MM.1S (cell line): ENCODE measurements at places on chromosomes 13 and 19.

- DNase-seq, result no peak
These were observed 19.1 kb downstream of the SYDE1 start for GRCh38 chr19:15126131-15126910.

GRCh38 chr19:39052243-39052746 is 19.9 kb upstream of the FBXO27 start:
- peak; percentile 48 for DNase-seq

GRCh38 chr13:19239114-19239860 is 57.7 kb upstream of the TUBA3C start:
- DNase-seq, result no peak

DNA sequence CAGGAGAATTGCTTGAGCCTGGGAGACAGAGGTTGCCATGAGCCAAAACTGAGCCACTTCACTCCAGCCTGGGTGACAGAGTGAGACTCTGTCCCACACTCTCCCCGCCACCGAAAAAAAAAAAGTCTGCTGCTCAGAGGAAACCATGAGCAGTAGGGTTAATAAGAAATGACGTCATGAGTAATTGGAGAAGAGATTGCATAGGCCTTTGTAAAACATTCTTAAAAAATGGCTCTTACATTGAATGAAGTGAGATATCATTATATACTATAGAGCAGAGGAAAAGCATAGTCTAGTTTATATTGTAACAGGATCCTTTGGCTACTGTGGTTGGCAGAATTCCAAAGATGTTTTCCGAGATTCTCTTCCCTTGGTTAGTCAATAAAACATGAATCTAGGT is 228.2 kb downstream of the PCDH20 start:
- DNase-seq, result no peak

GRCh38 chr13:24076636-24077035 is 83.9 kb upstream of the SPATA13 start:
- no peak for DNase-seq

DNA sequence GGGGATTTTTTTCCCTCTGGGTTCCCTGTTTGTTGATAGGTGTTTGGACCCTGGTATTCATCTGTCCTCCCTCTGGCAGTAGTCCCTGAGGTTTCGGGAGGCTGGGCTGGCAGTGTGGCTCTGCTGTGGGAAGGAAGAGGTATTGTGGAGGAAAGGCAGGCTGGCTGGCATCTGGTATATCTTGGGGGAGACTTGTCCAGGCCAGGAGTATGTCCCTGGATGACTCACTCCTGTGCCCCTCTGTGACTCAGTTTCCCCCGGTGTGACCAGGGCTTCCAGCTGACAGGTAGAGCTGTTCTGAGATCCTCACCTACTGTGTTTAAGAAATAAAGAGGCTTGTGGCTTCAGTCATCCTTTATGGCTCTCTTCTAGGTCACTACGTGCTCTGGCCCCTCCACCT is 14.2 kb upstream of the ZNF492 start:
- DNase-seq, result no peak

DNA sequence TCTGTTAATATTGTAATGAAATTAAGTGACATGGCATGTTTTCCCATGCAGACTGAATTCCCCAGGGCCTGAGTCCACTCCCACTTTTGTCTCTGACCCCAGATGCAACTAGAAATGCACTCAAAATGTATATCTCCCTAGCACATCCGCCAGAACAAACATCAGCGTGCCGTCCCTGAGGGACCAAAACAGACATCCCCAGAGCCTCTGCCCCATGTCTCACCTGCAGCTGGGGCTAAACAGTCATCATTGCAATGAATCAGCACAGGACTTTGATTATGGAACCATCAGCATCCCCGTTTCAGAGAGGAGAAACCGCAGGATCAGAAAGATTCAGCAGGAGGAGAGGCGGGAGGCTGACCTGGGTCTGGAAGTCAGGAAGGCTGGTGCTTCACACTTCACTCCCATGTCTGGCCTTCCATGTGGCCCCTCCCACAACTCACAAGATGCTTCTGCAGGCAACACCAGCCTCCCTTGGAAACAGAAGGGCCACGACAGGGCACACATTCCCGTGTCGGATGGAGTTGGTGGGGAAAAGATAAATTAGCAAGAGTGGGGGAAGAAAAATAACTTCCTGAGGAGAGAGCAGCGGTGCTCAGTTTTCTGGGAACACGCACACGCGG is 130.6 kb upstream of the VSTM2B start:
- no peak for DNase-seq

DNA sequence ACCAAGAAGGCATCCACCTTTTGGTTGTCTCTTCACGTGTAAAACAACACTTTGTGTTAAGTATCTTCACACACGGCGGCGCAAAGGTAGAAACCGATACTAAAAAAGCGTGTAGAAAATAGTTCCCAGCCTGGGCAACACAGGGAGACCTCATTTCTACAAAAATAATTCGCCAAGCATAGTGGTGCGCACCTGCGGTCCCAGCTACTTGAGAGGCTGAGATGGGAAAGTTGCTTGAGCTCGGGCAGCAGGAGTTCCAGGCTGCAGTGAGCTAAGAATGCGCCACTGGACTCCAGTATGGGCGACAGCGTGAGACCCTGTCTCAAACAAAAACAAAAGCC is 573 bp upstream of the ERCC5 start:
- DNase-seq, result no peak

DNA sequence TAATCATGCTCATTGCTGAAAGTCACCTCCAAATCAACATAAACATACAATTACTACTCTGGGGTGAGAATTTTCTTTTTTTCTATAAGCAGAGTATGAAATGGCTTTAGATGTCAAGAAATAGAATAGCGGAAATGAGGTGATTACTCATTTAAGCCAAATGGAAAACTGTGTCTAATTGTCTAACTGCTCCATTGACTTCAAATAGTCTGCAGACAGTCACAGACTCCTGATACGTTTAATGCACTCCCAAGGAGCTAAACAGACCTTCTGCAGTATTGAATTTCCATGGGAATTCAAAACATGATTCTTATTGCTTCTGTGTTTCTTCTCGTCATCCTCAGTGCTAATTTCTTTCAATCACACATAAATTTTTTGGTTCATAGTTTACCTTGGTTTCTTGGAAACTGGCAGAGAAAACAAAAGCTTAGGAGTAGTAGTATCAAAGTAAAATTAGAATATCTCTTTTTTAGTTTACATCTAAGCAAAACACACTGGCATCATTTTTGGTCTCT is 865.2 kb upstream of the SLC10A2 start:
- no peak for DNase-seq

- no peak for DNase-seq
These were observed 5.0 kb downstream of the WASF3 start for GRCh38 chr13:26562512-26562890.

GRCh38 chr13:98504029-98504351 is 72.9 kb downstream of the STK24 start:
- no peak for DNase-seq

DNA sequence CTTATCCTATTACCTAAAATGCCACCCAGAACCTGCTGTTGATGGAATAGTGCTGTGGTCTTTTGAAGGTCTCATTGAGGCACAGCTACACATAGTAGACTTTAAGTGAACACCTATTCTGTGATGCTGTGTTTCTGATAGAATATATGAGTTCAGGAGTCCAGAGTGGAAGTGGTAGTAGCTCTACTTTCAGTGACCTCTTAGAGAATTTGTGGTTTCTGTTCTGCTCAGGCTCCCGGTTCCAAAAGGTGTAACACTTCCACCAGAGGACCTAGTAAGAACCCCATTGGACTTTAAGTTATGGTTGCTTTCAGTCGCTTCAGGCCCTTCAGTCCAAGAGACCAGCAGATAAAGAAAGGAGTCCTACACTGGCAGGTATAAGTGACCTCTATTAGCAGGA is 11.4 kb upstream of the MYCBP2 start:
- peak; percentile 74 for DNase-seq

DNA sequence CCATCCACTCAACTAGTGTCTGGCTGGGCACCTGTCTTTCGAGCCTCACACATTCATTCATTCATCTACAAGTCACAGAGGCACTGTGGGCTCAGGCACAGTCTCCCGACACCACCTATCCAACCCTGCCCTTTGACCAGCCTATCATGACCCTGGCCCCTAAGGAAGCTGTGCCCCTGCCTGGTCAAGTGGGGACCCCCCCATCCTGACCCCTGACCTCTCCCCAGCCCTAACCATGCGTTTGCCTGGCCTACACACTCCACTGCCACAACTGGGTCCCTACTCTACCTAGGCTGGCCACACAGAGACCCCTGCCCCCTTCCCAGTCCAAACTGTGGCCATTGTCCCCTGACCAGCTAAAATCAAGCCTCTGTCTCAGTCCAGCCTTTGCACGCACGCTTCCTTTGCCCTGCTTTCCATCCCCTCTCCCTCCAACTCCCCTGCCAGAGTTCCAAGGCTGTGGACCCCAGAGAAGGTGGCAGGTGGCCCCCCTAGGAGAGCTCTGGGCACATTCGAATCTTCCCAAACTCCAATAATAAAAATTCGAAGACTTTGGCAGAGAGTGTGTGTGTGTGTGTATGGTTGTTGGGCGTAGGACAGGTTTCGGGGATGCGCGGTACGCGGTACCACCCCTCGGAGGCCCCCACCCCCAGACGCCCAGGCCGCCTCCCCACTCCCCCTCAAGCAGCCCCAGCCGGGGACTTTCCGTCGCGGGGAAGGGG is 404 bp upstream of the IL27RA start:
- DNase-seq, result no peak

- DNase-seq, result no peak
These were observed 812.1 kb upstream of the MIR17HG start for GRCh38 chr13:90535421-90535820.

GRCh38 chr19:35783469-35784434 is 8.4 kb downstream of the ARHGAP33 start:
- no peak for DNase-seq

- no peak for DNase-seq
These were observed 42.5 kb downstream of the ABCC4 start for GRCh38 chr13:95258619-95259194.

GRCh38 chr13:109595471-109595870 is 190.9 kb downstream of the IRS2 start:
- no peak for DNase-seq

GRCh38 chr13:61111529-61111928 is 304.1 kb downstream of the PCDH20 start:
- DNase-seq, result no peak

DNA sequence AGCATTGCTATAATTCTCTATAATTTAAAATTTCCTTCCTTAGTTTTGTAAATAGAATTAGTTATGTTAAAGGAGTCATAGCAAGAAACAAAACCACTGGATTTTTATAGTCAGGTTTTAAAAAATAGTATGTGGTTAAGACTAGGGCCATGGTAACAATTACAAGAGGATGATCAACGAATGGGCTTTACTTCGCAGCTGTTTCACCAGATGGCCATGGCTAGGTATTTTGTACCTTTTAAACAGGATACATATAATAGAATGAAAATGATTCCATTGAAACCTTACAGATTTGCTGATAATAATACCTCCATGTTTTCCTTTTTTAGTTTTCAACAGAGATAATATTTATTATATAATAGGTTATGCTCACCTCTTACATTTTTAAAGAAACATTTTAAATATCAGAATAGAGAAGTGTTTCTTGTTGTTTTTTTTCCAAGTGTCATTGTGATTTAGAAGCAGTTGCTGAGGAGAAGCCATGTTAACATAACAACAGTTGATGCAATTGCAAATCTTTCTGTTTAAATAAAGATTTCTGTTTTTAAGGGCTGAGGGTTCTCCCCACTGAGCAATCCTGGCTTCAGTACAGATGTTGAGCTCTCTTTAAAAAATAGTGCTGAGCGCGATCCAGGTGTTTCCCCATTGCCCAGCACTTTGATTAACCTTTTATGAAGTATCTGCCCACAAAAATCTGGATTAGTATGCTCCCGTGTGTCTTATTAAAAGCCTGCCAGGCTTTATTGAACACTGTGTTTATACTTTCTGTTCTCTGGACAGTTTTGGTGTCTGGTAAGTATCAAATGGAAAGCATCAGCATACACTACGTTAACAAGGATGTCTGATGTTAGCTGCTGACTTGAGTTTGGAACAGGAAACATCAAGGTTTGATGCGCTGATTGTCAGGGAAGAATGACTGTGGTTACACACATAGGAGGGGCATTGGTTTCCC is 205.3 kb downstream of the HS6ST3 start:
- DNase-seq, result peak; percentile 8

DNA sequence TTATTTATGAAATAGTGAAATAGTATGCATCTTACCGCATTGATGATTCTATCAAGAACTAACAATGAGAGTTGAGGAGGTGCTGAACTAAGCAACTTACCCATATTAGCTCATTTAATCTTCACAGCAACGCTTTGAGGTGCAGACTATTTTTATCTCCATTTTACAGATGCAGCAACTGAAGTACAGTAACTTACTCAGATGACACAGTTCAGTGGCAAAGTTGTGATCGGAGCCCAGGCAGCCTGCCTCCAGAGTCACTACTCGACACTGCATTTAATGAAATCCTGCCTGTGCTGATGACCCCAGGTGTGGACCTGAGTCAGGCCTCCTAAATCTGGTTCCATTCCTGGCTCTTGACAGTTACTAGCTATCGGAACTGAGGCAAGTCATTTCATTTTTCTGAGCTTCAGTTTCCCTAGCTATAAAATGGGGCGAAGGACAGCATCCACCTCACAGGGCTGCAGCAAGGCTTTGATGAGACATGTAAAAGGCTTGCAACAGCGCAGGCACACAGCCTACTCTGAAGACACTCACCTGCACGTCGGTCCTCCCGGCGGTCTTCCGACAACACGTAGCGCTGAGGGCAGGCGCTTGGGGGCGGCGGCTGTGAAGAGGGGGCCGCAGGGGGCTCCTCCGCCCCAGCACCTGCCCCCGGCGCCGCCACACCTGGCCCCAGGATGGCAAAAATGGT is 1.5 kb downstream of the MYPOP start:
- no peak for DNase-seq

- DNase-seq, result no peak
These were observed 224.1 kb downstream of the SLITRK6 start for GRCh38 chr13:85575110-85575509.

- no peak for DNase-seq
These were observed 9.6 kb upstream of the KCNN1 start for GRCh38 chr19:17957149-17957849.

GRCh38 chr13:52405767-52406494 is at the start of gene THSD1:
THSD1 (minus strand) TSS chr13:52406172; CDS start chr13:52402600, 3,572 bp downstream.
- DNase-seq, result no peak

DNA sequence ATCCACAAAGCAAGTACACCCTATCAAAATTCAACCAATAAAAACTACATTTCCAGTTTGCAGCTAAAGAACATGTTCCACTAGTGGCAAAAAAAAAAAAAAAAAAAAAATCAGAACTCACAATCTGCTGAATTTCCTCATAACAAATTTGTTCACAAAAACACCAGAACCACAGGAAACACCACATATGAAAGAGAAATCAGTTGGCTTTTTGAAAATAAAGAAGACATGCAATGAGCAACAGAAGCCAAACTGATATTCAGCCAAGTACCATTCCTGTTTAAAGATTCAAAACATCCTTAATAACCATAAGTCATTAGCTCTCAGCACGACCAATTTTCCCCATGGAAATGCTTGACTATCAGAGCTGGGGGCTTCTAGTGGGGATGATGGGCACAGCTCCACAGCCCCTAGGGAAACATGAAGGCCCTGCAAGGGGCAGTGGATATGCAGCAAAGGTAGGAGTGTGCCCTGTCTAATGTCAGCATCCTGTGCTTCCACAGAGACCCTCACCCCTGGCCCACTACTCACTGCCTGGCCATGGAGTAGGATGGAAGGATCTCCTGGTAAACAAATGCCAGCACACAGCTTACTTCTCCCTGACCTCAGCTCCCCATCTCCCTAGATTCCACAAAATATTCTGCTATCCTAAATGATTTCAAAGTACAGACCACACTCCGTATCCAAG is 74.0 kb upstream of the DOCK9 start:
- DNase-seq, result peak; percentile 7

GRCh38 chr13:88925954-88926353 is 1254.8 kb downstream of the SLITRK5 start:
- no peak for DNase-seq
